Heart left ventricle (tissue), 16 donors: ENCODE measurements at places on chromosomes 7 and 10. TPM values are rescaled to one million over a fixed set of nuclear protein-coding genes. Genes with fewer than 3 reads are reported as not detected.

The CDC14C gene
- total RNA-seq: not detected

DNA sequence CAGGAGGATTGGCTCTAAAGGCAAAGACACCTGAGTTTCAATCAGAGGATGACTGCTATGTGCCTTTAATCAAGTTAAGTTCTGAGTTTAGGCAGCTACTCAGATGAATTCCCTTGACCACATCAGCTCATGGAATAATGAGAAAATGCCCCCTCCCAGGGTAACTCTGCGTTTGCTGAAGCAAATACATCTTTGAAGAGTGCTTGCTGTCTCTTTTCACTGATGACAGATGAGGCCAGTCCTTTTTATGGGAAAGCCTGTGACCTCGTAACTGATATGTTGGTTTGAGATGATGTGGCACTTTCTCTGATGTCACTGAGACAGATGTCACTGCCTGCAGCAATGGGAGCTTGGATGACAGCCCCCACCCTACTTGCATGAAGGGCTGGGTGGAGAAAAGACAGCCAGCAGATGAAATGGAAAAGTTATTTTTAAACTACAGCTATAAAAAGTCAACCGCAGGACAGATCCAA is 43.7 kb upstream of the DGKI start:
- DNase-seq: peak; percentile 54
- H3K27ac ChIP-seq: peak overlapping the region; percentile 52
- H3K4me3 ChIP-seq: no peak overlapping the region
- no peaks in the 10 kb centered on the region for H3K27me3 ChIP-seq
- H3K4me1 ChIP-seq: peaks cover 20% of the 10 kb centered on the region

GRCh38 chr7:140659856-140660255 is 12.9 kb upstream of the ADCK2 start:
- no peaks in the 10 kb centered on the region for H3K36me3 ChIP-seq
- no peak overlapping the region for H3K4me3 ChIP-seq
- no peaks in the 10 kb centered on the region for H3K27me3 ChIP-seq

- H3K4me1 ChIP-seq: no peaks in the 10 kb centered on the region
- DNase-seq: no peak
- no peaks in the 10 kb centered on the region for H3K36me3 ChIP-seq
These were observed 121.9 kb downstream of the RAB11FIP2 start for GRCh38 chr10:117924820-117925219.

GRCh38 chr10:122144199-122144598 is 126.9 kb upstream of the BTBD16 start:
- H3K27me3 ChIP-seq: no peaks in the 10 kb centered on the region
- H3K4me1 ChIP-seq: peaks cover 63% of the 10 kb centered on the region
- no peak for DNase-seq

DNA sequence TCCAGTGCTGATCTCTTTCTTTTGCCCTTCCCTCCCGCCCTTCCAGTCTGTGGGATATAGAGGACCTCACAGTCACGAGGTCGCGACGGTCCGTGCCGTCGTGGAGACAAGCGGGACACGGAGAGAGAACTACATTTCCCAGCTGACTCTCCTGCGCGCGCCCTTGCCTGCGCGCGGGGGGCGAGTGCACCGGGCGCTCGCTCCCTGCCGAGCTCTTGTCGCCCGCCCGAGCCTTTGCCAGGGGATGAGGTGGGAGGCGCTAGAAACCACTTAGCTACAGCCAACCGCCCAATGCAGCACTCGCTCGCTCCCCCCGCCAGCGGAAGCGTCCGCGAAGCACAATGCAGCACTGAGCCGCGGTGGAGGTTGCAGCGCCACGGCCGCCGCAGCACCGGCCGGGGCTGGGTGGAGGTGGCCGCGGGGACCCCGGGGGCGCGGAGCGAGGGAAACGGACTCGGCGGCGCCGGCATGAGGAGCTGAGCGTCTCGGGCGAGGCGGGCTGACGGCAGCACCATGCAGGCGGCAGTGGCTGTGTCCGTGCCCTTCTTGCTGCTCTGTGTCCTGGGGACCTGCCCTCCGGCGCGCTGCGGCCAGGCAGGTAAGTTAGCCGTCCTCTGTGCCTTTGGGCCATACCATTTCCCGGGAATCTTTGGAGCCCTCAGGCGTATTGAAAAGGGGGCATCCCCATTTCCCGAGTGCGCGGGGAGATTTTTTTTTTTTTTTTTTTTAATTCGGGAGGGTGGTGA is at the start of gene ADAM22:
TSS of gene ADAM22 (plus strand) at position 299 of the 746 bp plus-strand sequence. CDS start at position 514, 215 bp downstream.
- H3K4me3 ChIP-seq: peak within 1 kb of the TSS; percentile 79
- DNase-seq: peak; percentile 89
- H3K36me3 ChIP-seq: no peaks in the 10 kb centered on the region
- no peaks in the 10 kb centered on the region for H3K4me1 ChIP-seq

DNA sequence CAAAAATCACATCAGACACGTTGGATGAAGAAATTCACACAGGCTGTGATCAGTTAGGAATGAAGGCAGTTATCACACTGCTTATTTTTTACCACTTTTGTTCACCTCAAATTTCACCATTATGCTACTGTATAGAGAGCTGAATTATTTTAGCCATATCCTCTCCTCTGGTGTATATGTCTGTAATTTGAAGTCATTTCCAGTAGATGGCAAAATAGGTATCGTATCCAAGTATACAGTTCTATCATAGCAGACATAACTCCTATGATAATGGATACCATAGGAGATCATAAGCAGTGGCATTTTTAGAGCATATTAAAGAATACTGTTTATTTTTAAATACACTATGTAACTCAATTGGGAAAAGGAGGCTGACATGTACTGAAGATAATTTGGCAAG is 909.7 kb downstream of the DNAJB9 start:
- H3K4me1 ChIP-seq: no peaks in the 10 kb centered on the region
- H3K27ac ChIP-seq: no peak overlapping the region
- no peak for DNase-seq
- H3K4me3 ChIP-seq: no peak overlapping the region
- H3K36me3 ChIP-seq: no peaks in the 10 kb centered on the region

DNA sequence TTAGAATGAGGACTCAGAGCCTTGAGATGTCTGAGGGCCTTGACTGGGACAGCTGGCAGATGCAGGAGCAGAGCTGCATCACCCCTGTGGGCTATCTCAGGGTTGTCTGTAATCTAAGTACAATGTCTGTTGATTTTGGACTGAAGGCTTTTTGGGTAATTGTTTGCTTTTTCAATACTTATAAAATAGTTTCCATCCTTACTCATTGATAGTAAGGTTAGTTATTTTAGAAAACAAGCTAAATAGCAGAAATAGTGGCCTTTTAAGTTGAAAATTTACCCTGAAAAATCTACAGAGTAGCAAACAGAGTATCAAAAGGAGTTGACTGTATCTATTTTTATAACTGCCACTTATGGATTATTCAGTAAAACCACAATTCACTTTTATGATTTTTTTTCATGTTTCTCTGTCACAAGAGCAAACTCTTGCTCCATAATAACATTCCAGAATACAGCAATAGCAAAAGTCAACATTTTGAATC is 179.7 kb downstream of the CFTR start:
- no peak for DNase-seq
- H3K36me3 ChIP-seq: no peaks in the 10 kb centered on the region
- no peaks in the 10 kb centered on the region for H3K27me3 ChIP-seq
- no peak overlapping the region for H3K27ac ChIP-seq
- H3K4me1 ChIP-seq: no peaks in the 10 kb centered on the region
- no peak overlapping the region for H3K4me3 ChIP-seq

DNA sequence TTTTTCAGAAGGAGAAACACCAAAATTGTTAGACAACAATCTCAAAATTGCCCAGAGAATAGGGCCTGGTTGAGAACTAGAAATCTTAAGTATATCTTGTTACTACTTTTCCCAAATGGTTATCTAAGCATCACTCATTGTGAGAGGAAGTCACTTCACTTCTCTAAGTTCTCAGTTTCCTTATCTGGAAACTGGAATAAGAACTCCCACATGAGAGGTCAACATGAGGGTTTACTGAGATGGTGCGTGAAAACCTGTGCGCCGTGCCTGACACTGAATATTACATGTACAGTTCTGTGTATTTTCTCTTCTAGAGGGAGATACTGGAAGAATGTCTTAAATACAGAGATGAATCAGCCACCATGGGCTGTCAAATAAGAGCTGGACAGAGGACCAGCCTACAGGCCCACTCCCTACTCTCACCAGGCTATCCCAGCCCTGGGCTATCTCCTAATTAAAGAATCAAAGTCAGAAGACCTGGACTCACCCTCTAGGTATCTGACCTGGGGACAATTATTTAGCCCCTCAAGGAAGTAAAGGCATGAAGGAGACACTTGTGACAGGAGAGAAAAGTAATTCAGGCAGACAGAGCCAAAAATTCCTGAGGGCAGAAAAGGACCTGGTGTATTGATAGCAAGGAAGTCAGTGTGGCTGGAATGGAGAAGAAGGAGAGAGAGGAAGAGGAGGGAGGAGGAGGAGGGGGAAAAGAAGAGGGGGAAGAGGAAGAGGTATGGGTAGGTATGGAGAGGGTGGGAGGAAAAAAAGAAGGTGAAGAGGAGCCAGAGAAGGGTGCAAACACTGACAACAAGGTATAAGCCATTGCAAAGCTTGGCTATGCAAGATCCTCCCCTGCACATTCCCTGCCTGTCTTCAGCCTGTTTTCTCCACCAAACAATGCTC is 44.9 kb downstream of the CCDC71L start:
- H3K27ac ChIP-seq: no peak overlapping the region
- H3K27me3 ChIP-seq: no peaks in the 10 kb centered on the region
- no peaks in the 10 kb centered on the region for H3K36me3 ChIP-seq
